ENCODE measurements at places on chromosomes 3 and 15. TPM values are rescaled to one million over a fixed set of nuclear protein-coding genes. Genes with fewer than 3 reads are reported as not detected.

TRPM7 gene
- total RNA-seq, result 43.6 TPM

PIGBOS1 gene
- total RNA-seq, result 11.8 TPM

P2RY13 gene
- not detected for total RNA-seq

RAD51 gene
- total RNA-seq, result 62.4 TPM

HYPK gene
- total RNA-seq, result 22.0 TPM

PP2D1 gene
- not detected for total RNA-seq

TPRG1 gene
- total RNA-seq, result 11.2 TPM

All from activated T-helper 1 cell treated with anti-CD3 and anti-CD28 coated beads, Interleukin-12 subunit alpha, Interleukin-12 subunit beta, Interleukin-2, Interleukin-4 antibody, amounts not matched to agents 30 ng/mL and 10 ng/mL and 1 ng/mL, durations not matched to agents 14 hours and 24 hours and 36 hours (primary cell).